ENCODE measurements at places on chromosomes 3 and 15.

- DNase-seq = no peak
Measured at GRCh38 chr3:158802409-158803268, 785 bp downstream of the MFSD1 start.

DNA sequence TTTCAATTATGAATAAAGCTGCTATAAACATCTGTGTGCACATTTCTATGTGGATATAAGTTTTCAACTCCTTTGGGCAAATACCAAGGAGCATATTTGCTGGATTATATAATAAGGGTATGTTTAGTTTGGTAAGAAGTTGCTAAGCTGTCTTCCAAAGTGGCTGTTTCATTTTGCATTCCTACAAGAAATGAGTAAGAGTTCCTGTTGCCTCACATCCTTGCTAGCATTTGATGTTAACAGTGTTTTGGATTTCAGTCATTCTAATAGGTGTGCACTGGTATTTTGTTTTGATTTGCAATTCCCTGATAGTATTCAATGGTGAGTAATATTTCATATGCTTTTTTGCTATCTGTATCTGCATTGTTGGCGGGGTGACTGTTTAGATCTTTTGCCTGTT is 120.7 kb upstream of the MDFIC2 start:
- DNase-seq = no peak

DNA sequence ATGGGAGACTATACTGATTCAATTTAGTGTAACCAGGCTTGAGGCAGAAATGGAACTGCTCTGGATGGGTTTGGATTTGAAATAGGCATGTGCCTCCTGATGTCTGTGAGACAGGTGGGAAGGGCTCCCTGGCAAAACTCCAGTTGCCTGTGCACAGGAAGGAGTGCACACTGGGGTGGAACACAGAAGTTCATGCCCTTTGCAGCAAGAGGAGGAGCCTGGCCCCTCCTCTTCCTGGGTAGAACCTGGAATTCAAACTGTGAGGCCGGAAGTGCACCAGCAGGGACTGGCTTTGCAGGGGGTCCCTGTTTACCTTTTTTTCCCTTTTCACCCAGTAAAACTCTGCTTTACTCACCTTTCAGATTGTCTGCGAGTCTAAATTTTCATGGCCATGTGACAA is 99.9 kb downstream of the GMPS start:
- no peak for DNase-seq

GRCh38 chr15:63402498-63403253 is 21.0 kb upstream of the CA12 start:
- DNase-seq = peak; percentile 46

DNA sequence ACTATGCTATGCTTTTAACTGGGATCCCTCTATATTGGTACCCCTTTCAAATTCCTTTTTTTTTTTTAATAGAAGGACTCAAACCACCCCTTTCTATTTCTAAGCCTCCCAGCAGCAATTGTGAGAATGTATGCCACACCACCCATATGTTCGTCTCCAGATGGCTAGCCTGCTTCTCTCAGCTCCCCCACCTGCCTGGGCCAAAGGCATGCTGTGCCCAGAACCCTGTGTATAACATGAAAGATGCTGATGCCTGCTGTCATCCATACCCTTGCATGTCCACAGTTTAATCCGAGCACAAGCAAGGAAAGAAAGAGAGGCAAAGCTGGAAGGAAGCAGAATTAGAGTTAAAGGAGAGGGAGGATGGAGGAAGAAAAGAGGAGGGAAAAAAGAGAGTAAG is 159.5 kb upstream of the CNTN6 start:
- no peak for DNase-seq

DNA sequence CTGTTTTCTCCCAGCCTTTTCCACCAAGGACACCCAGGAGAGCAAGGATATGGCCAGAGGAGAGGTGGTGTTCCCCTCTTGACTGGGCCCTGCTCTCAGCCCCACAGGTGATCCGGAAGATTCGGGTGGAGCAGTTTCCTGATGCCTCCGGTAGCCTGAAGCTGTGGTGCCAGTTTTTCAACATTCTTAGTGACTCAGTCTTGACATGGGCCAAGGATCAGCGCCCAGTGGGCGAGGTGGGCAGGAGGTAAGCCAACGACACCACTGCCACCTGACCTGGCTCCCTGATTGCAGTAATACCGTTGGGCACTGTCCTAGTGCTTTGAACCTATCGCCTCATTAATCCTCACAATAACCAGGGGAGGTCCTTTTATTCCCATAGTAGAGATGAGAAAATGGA is 25.3 kb upstream of the SLC28A1 start:
- no peak for DNase-seq

DNA sequence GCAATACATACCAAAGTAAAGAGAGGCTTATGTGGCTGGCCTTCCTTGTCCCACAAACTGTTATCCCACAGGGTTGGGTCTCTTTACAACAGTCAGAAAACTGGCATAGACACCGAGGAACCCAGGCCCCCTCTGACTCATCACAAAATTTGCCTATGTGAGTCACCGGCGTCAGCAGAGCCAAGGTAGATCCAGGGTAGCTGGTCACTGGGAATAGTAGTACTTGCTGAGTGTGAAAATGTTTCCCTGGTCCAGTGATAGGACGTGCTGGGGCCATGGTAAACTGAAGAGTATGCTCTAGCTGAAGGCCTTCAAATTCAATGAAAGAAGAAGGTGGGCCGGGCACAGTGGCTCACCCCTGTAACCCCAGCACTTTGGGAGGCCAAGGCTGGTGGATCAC is 27.1 kb upstream of the SKIL start:
- DNase-seq = peak; percentile 1

Data from bone marrow (tissue), 2 donors.